Coronary artery (tissue), 2 donors: ENCODE measurements at places on chromosomes 1 and 21.

- no peak for DNase-seq
Observed at GRCh38 chr1:167130829-167131510, 37.1 kb downstream of the STYXL2 start.

GRCh38 chr1:233269656-233270055, 25.9 kb downstream of the PCNX2 start:
- no peak for DNase-seq

DNA sequence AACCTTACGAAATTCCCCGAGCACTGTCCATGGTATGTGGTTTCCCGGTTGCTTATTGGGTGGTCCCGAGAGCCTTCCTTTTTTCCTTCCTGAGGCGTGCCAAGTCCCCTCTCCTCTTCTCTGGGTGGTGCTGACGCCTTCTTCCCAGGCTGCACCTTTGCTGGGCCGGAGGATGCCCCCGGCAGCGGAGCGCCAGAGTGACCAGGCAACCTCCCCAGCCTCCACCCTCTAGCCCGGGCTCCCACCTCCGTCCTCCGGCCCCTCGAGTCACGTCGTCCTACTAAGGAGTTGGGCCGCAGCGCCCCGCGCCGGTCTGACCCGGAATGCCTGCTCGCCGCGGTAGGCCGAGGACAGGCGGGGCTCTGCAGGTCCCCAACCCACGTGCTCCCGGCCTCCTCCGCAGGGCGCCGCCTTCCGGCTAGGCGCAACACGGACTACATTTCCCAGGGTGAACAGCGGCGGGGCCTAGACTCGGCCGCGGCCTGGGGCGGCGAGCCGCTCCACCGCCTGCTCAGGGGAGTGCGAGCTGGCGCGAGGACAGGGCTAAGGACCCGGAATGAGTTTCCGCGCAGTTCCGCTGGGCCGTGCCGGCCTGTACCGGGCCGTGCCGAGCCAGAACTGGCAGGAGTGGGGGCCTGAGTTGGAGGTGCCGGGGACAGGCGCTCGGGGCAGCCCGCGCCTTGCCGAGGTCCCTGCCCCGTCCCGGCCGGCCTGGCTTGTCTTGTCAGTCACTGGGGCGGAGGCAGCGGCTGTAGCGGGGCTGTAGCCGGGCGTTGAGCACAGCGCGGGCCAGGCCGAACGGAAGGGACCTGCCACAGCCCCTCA, at the start of gene IPO13:
TSS of gene IPO13 (plus strand) at position 715 of the 825 bp plus-strand sequence. CDS start 651 bp downstream, outside the sequence.
- DNase-seq: peak; percentile 97

DNA sequence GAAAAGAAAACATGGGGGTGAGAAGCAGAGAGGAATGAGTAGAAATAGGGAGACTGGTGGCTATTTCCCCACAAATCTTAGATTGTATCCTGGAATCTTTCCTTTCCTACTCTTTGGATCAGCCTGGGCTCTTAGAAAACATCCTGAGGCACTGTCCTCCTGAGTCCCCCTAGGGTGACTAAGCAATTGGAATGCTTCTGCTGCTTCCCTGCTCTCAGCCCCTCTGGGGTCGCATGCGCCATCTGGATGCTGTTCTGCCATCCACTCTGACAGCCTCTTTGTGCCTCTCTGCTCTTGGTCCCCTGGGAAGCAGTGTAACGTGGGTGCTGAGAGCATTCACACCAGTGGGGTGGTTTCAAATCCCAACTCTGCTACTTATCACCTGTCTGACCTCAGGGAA, 443.0 kb downstream of the SIPA1L2 start:
- DNase-seq: peak; percentile 35

DNA sequence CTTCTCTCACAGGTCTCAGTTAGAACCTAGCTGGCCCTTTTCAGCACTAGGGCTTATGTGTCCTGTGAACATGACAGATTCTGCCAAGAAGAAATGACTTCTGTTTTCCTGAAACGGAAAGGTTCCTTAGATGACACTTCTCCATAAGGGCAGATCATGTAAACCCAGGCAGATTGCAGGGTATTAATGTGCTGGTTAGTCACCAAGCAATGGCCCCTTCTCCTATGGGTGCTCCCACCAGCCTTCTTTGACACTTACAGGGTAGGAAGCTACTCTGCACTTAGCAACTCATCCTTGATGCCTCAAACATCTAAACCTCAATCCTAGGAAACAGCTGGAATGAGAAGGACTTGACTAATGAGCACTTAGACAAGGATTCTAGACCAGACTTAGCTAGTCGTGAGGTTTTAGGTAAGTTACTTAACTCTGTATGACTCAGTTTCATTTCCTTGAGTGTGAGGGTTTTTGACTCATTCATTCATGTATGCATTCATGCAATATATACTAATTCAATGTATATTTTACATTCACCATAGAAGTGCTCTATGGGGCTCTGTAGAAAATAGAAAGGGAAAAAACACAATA, 74.1 kb upstream of the PLXNA2 start:
- no peak for DNase-seq

DNA sequence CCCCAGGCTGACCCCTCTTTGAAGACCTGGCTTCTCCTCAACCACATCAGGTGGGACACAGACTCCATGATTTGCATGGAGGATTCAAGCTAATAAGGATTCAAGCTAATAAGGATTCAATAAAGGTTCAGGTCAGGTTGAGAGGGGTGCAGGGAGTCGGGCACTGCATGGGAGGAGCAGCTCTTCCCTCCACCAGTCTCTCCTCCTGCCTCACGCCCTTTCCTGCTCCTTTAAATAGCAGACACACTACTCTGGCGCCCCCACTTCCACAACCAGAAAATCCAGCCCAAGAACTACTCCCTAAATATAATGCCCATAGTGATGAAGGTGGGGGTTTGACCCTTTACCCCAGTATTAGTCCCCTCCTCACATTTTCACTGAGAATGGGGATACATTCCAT, 7.1 kb downstream of the MEX3A start:
- no peak for DNase-seq

GRCh38 chr1:170377896-170378634, 153.9 kb upstream of the GORAB start:
- DNase-seq: no peak

DNA sequence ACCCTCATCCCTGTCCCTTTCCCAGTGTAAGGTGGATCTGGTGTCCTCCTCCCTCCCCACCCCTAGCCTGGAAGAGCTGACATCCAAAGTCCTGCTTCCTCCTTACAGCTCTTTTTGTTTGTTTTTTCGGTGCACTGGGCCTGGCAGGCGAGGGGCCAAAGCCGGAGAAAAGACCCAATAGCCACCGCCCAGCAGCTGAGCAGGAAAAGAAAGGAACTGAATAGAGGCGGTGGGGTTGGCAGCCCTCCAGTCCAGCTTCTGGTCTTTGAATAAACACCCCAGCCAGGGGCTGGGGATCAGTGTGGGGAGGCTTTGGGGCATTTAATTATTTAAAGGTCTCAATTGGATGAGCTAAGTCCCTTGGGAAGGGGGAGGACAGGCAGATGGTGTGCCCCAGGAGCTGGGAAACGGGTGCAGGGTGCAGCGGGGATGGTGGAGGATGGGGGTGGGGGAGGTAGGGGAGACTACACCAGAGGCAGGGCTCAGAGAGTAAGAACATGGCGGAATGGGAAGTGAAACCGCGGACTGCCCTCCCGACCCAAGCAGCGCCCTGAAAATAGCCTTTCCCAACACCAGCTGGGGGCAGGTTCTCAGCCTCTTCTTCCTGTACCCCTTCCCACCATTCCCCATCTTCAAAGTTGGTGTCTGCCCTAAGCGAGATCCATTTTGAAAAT, 20.2 kb downstream of the BTG2 start:
- no peak for DNase-seq

DNA sequence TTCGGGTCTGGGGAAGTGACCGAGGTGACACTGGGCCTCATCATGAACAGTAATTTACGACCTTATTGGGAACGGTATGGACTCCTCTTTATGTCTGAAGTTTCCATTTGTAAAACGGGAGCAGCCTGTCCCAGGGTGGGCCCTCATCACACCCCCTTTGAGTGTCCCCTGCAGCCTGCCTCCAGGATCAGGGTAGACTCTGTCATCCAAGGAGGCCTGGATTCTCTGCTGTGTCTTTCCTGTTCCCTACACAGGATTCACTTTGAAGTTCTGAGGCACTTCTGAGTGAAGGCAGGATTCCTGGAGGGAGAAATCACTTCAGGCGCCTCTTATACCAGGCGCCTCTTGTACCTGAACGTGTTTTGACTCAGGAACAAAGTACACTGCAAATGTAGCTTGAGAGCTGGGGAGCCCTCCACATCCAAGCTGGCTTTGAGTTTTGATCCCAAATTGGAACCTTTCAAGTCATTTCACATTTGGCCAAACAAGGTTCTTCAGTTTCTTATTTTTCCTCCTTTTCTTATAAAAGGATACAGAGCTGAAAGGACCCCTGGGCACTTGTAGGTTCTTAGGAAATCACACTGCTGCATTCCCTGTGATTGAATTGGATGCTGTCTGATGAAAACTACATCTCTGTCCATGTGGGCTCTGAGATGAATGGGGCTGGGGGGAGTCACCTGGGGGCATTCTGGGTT, 106.0 kb downstream of the SUSD4 start:
- peak; percentile 22 for DNase-seq

- DNase-seq: no peak
Observed at GRCh38 chr1:112855152-112855828, 100.7 kb downstream of the SLC16A1 start.

- DNase-seq: no peak
Observed at GRCh38 chr1:218247339-218247738, 37.8 kb upstream of the RRP15 start.

- DNase-seq: peak; percentile 74
Observed at GRCh38 chr1:108200687-108201051, 526 bp upstream of the SLC25A24 start.

GRCh38 chr1:92791487-92792066, 6.7 kb upstream of the EVI5 start:
- DNase-seq: no peak

GRCh38 chr21:35237287-35237686, 188.2 kb upstream of the RUNX1 start:
- DNase-seq: no peak

- no peak for DNase-seq
Observed at GRCh38 chr1:202575918-202576653, 134.2 kb downstream of the SYT2 start.

DNA sequence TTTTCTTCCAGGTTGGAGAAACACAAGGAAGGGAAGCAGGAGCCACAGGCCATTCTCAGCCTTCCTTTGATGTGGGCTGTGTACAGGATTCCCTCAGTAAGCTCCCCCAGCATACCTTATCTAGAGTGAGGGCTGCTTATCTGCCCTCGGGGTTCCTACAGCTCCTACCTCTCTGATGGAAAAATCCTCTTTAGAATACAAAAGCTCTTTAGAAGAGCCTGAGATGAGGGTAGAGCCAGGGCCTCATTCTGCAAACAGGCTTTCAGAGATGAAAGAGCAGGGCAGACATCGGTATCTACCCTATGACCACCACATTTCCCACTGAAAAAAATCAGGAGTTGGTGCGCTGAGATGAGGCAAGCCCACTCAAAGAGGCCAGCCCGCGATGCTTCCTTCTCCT, 85.1 kb downstream of the PLPP3 start:
- DNase-seq: no peak
